ENCODE measurements at places on chromosomes 2 and 18.
A peak's percentile ranks its signal among the peaks of the same experiment; 100 is the strongest.

GRCh38 chr2:64454386-64455332, 697 bp downstream of the LGALSL start:
- DNase-seq = no peak

DNA sequence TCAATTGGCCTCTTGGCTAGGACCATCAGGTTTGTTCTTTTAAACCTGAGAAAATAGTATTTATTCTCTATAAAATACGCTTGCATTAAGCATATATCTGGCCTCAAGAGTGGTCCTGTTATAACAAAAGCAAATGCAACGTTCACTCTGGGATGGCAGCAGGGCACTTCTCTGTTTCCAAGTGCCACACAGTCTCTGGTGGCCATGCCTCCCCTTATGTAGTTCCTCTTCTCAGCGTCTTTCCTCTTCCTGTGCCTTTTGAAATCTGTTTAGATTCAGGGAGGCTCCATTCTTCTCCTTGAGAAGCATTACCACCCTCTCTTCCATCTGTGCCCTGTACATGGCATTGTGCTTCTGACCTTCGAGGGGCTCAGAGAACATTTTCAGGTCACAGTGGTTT, 51.9 kb downstream of the TSHZ1 start:
- no peak for DNase-seq

- DNase-seq = no peak
Observed at GRCh38 chr18:75618146-75618545, 190.6 kb upstream of the SMIM21 start.

DNA sequence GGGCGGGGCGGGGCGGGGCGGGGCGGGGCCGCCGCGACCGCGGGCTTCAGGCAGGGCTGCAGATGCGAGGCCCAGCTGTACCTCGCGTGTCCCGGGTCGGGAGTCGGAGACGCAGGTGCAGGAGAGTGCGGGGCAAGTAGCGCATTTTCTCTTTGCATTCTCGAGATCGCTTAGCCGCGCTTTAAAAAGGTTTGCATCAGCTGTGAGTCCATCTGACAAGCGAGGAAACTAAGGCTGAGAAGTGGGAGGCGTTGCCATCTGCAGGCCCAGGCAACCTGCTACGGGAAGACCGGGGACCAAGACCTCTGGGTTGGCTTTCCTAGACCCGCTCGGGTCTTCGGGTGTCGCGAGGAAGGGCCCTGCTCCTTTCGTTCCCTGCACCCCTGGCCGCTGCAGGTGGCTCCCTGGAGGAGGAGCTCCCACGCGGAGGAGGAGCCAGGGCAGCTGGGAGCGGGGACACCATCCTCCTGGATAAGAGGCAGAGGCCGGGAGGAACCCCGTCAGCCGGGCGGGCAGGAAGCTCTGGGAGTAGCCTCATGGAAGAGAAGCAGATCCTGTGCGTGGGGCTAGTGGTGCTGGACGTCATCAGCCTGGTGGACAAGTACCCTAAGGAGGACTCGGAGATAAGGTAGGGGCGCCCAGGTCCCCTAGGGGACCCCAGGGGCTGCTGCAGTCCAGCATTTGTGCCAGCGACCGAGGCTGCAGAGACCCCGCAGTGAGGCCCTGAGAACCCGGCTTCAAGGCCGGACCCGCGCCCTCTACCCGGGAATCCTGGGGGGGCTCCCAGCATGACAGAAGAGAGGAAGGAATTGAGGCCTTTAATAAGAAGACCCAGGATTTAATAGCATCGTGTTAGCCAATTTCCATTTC, at the start of gene KHK:
Gene KHK, plus strand, starts transcription at position 49 of the 870 bp plus-strand sequence. Its CDS starts 488 bp downstream, at position 537.
- no peak for DNase-seq

- DNase-seq = peak; percentile 91
Observed at GRCh38 chr2:177552422-177553175, 160.0 kb downstream of the AGPS start.

GRCh38 chr18:53701697-53702096, 522.8 kb downstream of the MBD2 start:
- DNase-seq = no peak

GRCh38 chr18:49238433-49239042, 221.9 kb downstream of the DYM start:
- peak; percentile 43 for DNase-seq

GRCh38 chr18:36298126-36298741, 721 bp downstream of the FHOD3 start:
- DNase-seq = no peak

- no peak for DNase-seq
Observed at GRCh38 chr2:144480285-144480684, 39.6 kb downstream of the ZEB2 start.

- no peak for DNase-seq
Observed at GRCh38 chr2:57693965-57694364, 352.6 kb upstream of the VRK2 start.

- no peak for DNase-seq
Observed at GRCh38 chr2:12221584-12221983, 475.2 kb downstream of the LPIN1 start.

- DNase-seq = no peak
Observed at GRCh38 chr2:157415591-157416101, 28.2 kb downstream of the CYTIP start.

DNA sequence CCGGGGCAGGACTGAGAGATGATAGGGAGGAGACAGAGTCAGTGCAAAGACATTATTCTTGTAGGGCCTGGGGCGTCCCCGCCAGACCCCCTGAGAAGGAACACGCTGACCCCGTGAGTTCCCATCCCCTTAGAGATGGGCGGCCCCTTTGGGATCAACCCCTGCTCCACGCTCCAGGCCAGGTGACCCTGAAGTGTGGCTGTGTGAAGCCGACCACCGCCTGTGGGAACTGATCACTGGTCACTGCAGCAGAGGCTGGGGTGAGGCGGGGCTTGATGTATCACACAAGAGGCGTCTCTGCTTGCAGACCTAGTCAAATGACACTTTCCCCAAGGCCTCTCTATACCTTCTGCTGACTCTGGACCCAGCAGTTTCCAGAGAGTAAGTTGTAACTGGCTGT, 157.4 kb upstream of the TWIST2 start:
- DNase-seq = no peak

- peak; percentile 21 for DNase-seq
Observed at GRCh38 chr2:64143169-64144056, 807 bp downstream of the PELI1 start.

- no peak for DNase-seq
Observed at GRCh38 chr2:196372276-196372809, 201.0 kb upstream of the STK17B start.

DNA sequence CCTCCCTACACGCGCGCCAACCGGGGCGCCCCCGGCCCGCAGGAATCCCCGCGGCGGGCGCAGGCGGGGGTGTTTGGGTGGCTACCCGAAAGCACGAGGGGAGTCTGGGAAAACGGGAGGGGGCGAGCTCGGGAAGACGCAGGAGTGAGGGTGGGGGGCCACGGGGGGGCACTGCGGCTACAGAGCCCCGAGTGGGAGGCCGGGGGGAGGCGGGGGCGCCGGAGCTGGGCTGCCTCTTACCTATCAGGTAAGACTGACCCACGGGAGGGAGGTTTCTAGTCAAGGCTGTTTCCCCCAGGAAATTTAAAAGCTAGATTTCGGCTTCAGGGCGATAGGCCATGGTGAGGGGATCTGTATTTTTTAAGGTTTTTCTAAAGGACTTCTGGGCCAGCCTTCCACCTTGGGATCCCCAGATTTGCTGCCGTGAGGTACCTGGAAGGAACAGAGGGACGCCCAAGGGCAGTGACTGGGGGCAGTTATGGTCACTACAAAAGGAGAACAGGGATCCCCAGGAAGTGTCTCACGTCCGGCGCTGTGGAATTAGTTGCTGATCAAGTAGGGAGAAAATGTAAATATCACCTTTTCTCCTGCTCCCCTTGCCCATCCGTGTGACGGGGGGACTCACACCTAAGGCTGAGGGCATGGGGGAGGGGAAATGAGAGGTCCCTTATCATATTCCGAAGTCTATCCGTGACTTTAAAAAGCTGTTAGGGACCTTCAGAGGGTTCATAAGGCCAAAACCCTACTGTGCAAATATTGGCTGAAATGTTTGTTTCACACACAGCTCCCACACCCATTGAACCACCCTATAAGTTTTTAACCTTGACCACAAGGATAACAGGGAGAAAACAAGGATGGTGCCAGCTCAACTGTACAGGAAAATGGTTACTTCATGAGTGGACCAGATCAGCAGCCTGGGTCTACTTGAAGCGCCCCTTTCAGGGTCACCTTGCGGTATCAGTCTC, 638 bp upstream of the IRS1 start:
- no peak for DNase-seq

DNA sequence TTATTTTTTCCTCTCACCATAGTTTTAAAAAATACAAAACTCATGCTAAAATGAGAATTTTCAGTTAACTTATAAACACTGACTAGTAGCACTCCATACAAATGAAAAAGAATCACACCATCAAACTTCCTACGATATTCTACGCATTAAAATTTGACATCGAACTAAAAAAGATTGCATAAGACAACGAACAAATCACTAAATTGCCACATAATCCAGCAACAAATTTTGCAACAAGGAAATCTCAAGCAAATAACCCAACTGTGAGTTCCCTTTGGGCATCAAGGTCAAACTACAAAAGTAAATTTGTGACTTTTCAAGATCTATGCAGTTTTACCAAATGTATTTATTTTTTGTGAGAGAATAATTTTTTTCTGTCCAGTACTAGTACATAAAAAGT, 1.5 kb downstream of the MAP3K2 start:
- DNase-seq = no peak

GRCh38 chr18:59041819-59042815, 97.6 kb upstream of the SEC11C start:
- DNase-seq = no peak

- DNase-seq = no peak
Observed at GRCh38 chr2:149152469-149152953, 114.0 kb downstream of the LYPD6B start.

DNA sequence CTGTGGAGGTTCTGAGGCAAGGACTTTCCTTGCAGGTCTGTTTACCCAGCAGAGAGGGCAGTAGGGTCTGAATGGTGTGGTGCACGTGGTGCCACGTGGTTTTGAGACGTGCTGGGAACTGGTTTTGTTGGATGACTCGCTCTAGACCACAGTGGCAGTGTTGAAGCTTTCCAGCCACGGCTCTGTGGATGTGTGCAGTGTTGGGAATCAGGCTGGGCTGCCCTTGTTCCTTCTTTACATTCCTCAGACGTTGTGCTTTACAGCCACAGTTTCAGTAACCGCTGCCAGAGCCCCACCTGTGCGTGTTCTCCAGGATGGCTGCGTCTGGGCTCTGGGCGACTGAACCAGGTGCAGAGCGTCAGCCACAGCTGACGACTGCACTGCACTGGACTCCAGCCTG, 8.2 kb downstream of the CTDP1 start:
- peak; percentile 69 for DNase-seq

- DNase-seq = no peak
Observed at GRCh38 chr2:219457784-219458369, 23.2 kb downstream of the SPEG start.

- no peak for DNase-seq
Observed at GRCh38 chr18:59189008-59189407, 30.9 kb upstream of the GRP start.

- no peak for DNase-seq
Observed at GRCh38 chr2:169071455-169071854, 2.1 kb downstream of the DHRS9 start.

DNA sequence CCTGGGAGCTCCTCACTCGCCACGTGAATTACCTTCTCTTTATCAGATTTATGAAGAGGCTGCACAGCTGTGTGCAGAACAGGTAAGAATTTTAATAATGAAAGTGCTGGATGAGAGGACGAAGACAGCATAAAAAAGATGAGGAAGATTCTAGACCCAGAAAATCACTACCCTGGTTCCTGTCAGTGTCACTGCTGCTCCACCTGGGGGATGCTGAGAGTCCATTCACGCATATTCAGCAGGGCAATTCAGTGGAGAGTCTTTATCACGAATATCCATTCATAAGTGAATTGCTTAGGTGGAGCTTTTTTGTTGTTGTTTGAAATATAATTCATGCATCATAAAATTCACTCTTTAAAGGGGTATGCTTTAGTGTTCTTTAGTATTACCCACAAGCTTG, 52.0 kb downstream of the MRPL33 start:
- DNase-seq = no peak

DNA sequence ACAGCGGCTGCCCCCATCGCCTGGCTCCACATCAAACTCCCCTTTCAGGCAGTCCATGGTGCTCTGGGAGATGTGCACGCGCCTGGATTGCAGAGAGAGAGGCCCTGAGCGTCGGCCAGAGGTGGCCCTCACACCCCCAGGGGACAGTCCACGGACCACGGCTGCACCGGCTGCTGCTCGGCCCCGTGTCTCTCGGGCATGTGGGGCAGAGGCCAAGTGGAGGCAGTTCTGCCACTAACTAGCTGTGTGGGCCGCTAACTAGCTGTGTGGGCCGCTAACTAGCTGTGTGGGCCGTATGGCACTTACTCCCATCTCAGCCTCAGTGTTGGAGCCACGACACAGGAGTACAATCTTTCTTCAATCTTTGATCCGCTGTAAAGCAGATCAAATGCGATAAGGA, 45.3 kb downstream of the CENPO start:
- DNase-seq = no peak

- DNase-seq = no peak
Observed at GRCh38 chr2:49291619-49292018, 137.3 kb upstream of the FSHR start.

DNA sequence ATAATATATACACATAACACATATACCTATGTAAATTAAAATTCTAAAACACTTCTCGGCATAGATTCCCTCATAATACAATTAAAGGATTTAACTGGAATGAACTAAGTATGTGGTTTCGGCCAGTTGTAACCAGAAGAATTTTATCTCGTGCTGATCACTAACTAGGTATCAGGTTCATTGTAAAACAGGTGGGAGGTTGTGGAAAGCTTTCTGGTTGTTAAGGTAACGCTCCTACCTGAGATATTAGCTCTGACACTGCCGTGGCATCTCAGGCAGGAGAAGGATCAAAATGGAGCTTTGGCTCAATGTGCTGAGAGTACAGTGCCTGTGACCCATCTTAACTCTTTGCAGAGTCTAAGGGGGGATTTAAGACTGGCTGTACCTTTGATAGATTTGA, 42.5 kb downstream of the SLC9A2 start:
- no peak for DNase-seq

- no peak for DNase-seq
Observed at GRCh38 chr2:65856423-65856822, 424.0 kb upstream of the SPRED2 start.

DNA sequence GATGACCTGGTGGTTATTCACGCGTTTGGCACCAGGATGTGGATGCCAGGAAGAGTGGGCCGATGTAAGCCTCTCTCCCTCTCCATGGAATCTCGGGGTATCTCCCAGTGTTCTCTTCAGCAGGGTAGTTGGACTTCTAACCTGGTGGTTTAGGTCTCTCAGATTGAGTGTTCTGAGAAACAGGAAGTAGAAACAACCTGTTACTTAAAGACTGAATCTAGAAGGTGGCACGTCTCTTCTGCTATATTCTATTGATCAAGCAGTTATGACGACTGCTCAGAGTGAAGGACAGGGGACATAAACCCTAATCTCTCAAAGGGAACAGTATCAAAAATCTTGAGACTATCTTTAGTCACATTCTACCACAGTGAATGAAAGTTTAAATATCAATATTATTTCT, 918.7 kb upstream of the PIK3C3 start:
- no peak for DNase-seq

DNA sequence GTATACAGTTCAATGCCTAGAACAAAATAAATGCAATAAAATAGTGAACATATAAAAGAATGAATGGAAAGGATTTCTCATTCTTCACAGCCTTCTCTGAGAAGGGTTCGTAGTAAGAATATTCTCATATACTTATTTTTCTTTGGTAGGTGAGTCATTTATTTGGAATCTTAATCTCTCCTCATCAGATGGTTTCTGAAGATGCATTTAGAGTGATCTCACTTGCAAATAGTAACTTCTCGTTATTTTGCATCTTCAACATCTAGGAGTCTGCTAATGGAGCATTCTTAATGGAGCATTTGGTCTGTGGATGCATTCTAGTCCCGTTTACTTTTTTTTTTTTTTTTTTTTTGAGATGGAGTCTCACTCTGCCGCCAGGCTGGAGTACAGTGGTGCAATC, 3.9 kb downstream of the UBXN4 start:
- no peak for DNase-seq
